ENCODE measurements at places on chromosomes 2 and 18.

- DNase-seq = peak; percentile 22
Measured at GRCh38 chr2:22355816-22356433, 1029.1 kb upstream of the KLHL29 start.

DNA sequence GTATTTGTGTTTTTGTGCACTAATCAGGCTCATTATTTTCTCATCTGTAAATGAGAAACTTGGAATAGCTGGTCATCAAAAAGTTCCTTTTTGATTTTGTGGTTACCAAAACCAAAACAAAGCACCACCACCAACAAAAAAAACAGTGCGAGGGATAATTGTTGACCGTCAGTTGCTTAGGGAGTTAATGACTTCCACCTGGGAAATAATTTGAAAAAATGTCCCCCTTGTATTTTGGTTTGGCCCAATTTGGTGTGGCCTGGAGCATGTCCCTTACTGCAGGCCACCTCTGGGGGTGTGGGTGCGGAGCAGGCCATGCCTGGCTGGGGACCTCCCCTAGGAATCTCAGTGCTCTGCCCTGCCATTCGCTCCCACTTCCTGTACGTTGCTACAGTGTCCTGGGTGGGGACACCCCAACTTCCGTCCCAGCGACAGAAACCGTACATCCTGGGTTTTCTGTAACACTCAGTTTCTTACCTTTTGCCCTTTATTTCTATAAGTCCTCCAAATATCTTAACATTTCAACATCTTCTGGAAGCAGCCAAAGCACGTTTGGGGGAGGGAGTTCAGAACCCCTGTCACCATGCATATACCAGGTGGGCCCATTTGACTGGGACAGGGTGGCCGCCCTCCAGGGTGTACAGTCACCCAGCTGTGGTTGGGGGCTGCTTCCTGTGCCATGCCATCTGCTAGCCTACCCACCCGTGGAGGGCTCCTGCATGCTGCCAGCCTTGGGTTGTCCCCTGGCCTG is 31.3 kb downstream of the NCK2 start:
- no peak for DNase-seq

GRCh38 chr18:30763902-30764350 is 278.6 kb downstream of the DSC3 start:
- DNase-seq = no peak

DNA sequence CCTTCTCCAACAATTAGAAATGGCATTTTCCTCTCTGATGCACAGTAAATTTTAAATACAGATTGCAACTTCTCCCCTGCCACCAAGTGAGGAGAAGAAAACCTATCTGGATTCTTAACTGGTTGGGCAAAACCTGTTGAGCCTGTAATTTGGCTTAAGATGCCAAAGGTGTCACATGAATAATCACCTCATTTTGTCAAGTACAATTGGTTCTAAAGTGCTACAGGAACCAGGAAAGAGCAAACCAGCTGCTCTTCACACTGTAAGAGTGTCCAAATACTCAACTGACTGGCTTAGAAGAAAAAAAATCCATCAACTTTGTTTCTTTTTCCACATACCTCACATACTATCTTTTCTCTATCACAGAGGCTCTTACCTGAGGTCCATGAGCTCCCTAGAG is 35.4 kb downstream of the NPC1 start:
- DNase-seq = no peak

DNA sequence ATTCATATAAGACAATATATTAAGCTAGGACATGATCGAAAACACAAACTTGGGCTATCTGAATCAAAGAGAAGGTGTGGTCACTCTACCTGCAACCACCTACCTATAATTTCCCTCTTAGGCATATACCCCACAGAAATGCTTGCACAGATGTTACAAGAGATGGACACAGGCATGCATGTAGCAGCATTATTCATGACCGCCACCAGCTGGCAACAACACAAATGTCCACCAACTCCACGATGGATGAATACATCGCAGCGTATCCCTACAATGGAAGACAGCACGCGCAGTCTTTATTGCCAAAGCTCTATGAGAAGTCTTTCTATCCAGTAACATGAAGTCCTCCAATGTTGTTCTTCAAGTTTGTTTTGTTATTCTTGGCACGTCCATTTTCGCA is 90.8 kb downstream of the ARL4C start:
- DNase-seq = no peak

GRCh38 chr2:143297182-143297581 is 168.0 kb downstream of the ARHGAP15 start:
- no peak for DNase-seq

DNA sequence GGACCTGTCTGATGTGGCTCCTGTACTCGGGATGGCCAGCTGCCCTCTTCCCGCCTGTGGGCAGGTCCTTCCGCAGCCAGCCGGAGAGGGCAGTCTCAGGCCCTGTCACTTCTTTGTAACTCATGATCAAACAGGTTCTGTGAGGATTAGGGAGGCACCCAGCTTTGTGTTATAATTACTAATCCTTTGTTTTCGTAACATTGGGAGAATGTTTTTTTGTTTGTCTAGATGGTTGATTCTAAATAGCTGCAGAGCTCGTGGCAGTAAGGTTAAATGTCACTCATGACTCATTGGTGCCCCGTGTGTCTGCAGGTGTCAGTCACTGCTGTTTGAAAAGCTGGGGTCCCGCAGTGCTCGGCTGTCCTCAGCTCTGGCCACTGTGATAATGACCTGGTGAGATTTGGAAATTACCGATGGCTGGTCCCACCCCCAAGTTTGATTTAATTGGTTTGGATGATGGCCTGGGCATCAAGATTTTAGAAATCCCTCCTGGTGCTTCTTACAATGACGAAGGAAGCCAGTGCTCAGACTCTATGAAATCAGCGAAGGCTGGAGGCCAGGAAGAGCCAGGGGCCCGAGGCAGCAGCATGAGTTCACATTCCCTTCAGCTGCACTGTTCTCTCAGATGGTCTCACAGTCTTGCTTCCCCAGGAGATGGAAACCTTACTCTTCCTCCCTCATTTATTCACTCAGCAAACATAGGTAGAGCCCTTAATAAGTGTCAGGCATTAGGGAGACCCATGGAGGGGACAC is 172.8 kb downstream of the VAPA start:
- DNase-seq = no peak

DNA sequence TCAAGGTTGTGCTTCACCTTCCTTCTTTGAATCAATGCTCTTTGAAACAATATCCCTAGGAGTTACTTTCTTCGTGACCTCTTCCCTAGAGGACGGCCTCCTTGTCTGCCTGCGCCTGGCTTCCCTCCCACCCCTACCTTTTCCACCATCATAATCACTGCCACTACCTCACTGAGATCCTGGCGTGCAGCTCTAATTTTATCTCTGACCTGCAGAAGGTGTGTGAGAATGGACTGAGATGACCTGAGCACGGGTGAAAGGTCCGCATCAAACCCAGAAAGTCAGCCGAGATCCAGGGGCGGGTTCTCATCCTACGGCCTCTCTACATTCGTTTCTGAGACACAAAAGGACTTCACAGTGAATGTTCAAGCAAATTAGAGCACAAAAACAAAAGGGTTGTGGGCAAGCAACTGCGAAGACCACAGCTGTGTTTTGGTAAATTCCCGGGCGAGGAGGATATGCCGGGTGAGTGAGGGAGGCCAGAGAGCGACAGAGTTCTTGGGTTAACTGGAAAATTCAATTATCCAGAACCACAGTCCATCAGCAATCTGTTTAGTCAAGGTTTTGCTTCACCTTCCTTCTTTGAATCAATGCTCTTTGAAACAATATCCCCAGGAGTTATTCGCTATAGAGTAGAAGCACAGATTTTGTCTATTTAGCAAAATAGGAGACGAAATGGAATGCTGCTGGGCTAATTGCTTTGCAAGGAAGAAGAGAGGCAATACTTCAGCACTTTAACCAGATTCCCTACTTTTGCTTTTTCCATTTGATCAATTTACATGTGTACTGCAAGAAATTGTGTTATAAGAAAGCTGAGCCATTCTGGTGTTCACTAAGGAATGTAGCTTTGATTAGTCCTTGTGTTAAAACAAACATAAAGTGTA is 212.6 kb downstream of the ACKR3 start:
- DNase-seq = no peak

GRCh38 chr2:183078464-183079138 is at the start of gene DUSP19:
Gene DUSP19 (plus strand): TSS chr2:183078747. CDS start chr2:183078934, 187 bp downstream.
- peak; percentile 75 for DNase-seq

- no peak for DNase-seq
Measured at GRCh38 chr2:200703926-200704637, 107.6 kb upstream of the BZW1 start.

GRCh38 chr2:235025800-235026536 is 74.2 kb downstream of the SH3BP4 start:
- no peak for DNase-seq

DNA sequence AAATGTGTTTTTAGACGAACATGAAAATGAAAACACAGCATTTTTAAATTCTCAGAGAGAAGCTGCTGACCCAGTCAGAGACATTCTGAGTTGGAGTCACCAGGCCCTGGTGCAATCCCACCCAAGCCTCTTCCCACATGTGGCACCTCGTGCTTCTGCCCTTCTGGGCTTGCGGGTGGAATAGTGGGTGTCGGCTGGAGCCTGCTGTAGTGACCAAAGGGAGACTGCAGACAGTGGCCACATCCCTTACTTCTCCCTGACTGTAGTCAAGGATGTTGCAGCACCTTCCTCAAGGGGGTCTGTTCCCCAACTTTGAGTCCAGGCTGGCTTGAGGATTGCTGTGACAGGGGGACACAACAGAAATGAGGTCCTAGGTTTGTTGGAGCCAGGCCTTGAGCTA is 104.4 kb upstream of the GLI2 start:
- DNase-seq = no peak

GRCh38 chr2:138707392-138708074 is 72.7 kb downstream of the NXPH2 start:
- no peak for DNase-seq

- no peak for DNase-seq
Measured at GRCh38 chr2:26043862-26044696, 10.2 kb downstream of the RAB10 start.

DNA sequence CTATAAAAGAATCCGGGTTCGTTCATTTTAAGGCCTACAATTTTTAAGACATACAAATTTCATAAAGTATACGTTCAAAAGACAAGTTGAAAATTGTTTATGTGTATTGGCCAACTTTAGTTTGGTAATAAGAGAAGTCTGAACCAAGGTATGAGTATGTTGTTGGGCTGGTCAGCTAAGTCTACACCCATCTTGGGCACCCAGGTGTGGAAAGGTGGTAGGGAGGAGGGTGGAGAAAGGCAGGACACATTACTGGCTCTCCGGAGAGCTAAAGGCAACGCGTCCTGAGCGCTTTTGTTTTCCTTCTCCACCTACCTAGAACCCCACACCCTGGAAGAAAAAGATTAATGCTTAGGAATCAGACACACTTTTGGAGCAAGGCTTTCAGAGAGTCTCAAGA is 899 bp upstream of the PELI1 start:
- DNase-seq = no peak

DNA sequence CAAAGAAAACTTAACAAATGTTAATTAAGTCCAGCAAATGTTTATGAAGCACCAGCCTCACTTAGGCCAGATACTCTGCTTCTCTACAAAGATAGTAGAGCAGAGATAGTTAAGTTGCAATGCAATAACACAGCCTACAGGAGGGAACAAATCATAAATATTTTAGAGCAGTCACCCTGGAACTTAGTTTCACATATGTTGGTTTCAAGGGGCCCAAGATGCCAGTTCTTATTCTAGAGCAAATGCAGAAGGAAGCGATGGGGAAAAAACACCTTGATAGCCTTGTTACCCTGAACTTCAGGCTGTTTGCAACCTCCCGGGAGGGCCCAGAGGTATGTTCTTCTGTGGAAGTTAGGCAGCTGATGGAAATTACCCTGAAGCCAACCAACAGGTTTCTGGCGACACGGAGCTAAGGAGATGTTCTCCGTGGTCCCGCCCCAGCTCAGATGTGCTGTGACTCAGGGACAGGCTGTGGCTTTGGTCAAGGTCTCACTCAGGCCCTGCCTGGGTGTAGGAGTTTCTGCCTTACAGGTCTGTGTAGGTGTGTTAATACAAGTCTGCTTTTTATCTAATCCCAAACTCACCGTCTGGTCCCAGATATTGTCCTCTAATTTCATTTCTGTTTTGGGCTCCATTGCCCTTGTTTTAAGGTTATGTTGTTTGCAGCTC is 3.8 kb downstream of the CTIF start:
- DNase-seq = no peak

- no peak for DNase-seq
Measured at GRCh38 chr2:174325373-174326160, 9.2 kb upstream of the SP9 start.

- DNase-seq = no peak
Measured at GRCh38 chr2:228048838-228049490, 132.5 kb downstream of the SPHKAP start.

DNA sequence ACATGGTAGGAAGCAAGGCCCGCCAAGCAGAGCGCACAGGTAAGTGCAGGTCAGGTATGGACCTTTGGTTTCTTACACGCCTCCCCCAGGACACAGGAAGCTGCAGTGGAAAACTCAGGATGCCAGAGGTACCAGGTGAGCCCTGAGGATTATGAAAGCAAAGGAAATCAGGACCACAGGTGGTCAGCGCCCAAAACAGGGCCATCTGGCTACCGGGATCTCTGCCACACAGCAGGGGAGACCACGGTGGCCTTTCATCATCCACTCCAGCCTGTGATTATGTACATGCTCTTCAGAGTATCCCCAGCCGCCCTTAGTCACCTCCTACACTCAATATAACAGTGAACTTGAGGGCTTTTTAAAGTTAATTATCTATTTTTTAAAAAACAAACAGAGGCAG is 125.5 kb upstream of the EPC2 start:
- DNase-seq = no peak

GRCh38 chr2:1742681-1743395 is 1.5 kb downstream of the PXDN start:
- no peak for DNase-seq

DNA sequence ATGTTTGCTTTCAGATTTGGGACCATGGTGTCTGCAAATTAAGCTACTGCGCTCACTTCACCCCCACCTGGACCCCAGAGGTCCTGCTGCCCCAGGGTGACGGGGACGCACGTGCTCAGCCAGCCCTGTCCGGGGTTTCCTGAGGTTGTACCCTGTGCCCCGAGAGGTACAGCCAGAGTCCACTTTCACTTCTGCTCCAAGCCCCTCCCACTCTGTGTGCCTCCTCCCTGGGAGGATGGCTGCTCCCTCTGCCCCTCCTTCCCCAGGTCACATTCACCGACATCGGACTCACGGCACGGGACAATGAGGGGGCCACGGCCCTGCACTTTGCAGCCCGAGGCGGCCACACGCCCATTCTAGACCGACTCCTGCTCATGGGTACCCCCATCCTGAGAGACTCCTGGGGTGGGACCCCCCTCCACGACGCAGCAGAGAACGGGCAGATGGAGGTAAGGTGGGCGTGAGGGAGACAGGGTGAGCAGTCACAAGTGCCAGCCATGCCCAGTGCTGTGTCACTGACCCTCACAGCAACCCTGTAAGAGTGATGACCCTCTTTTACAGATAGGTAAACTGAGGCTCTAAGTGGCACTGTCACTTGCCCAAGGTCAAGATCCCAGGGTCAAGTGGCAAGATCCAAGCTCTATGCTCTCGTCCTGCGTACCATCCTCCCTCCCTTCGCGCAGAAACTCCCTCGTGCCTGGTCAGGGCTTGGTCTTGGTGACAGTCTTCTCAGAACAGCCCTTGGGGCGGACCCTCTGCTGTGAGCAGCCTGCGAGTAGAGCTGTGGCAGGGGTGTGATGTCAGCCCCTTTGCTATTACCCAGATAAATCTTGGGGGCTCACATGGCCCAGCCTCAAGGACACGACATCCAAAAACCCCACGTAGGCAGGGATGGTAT is 7.6 kb downstream of the ESPNL start:
- no peak for DNase-seq

GRCh38 chr18:22667156-22667555 is 249.4 kb upstream of the CTAGE1 start:
- no peak for DNase-seq

- DNase-seq = no peak
Measured at GRCh38 chr2:192500550-192501200, 305.9 kb upstream of the TMEFF2 start.

Data from activated CD4-positive, alpha-beta T cell treated with anti-CD3 and anti-CD28 coated beads, Interleukin-2, amount 50 U/mL, for 1 hour (primary cell).